ENCODE measurements at places on chromosomes 7 and 10.

GRCh38 chr7:21829731-21830130 lies 116.0 kb downstream of the CDCA7L start:
- no peak for DNase-seq

DNA sequence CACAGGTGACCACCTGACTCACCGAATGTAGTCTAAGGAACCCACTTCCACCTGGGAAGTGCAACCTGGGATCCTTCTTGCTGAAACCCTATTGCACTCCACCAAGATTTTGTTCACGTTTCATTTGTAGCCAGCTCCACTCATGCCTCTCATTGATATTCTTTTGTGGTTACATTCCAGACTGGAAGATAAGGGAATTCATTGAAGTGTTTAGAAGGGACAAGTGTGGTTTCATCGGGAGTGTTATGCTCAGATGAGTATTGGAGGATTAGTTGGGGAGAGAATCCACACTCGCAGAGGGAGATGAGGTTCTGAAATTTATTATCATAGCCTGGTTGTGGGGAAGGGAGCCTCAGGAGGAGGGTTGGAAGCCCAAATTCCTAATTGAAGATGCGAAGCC lies 320.4 kb downstream of the KCNMA1 start:
- no peak for DNase-seq

DNA sequence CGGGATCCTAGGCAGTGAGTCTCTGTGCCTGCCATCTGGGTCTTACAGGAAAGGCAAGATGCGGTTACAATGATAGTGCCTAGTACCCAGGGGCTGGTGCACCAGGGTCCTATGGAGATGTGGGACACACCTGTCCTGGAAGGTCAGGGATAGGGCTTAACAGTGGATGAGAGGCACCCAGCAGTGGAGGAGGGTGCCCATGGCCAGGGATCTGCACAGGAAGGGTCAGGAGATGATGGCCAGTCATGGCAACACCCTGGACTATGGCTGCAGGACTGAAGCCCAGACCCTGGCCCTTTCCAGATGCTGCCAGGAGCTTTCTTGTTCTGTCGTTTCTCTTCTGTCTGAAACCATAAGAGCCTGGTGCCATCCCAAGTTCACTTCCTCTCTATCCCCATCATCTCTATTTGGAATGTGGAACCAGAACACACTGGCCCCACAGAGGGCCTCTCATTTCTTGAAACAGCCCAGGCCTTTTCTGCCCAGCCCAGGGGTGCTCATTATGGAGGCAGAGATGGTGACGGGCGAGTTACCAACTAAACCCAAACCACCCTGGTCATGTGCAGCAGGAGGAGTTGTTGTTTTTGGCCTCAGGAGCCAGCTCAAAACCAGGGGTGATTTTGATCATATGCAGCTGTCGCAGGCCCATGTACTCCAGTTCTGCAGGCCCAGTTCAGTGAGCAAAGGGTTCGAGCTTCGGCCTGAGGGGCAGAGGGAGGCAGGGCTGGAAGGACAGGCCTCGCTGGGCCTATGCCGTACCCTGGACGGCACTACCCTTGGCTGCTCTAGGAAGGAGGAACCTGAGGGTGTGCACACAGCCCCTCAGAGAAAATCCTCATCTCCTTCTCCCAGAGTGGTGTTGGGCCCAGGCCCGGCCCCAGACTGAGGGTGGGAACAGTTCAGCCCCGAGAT lies 52.6 kb upstream of the GDF10 start:
- DNase-seq: no peak

DNA sequence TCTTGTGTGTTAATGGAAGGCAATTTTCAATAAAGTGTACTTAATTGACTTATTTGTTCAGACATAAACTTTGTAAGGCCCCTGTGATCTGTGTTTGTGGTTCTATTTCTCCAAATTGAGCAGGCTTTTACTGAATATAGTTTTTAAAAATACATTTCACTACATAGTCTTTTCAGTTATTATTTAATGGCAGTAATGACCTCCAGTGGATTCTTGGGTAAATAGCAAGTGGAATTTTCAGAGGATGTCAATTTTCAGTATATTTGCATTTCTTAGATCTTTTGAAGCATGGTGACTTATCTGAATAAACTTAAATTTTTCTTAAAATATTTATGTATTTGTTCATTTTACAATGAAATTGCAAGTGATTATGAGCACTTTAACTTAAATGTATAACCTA lies 203.1 kb upstream of the PCLO start:
- DNase-seq: no peak

DNA sequence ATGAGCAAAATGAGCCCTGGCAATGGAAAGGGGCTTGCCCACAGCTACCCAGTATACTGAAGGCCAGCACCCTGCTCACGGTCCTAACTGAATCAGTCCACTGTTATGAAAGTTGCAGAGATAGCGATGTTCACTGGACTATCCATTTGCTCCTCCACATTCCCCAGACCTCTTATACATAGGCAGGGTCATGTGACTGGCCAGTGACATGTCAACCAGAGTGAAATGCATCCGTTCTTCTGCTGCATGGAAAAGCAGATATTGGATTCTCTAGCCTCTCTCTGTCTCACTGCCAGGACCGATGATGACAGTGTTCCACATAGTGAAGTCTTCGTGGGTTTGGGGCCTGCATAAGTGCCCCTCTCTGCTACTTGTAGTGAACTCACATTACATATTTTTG lies 503.4 kb downstream of the RPS24 start:
- DNase-seq: no peak

GRCh38 chr7:23284871-23285270 lies 14.3 kb upstream of the MALSU1 start:
- DNase-seq: no peak

DNA sequence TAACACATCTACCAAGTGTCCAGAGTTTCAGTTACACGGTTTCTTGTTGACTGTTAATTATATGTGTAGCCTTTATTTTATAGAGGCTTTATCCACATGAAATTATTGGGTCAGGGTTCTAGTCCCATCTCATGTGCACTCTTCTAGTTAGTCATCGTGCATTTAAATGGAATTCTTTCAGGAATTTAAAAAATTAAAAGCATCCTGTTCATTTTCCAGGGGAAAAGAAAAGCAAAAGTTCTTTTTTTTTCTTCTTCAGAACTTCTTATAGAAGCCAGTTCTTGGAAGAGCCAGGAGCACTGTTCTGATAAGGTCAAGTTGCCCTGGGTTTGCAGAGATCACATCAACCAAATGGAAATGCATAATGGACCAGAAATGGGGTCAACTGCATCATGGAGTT lies 324.7 kb downstream of the INHBA start:
- no peak for DNase-seq

GRCh38 chr7:134375206-134375605 lies 58.5 kb upstream of the SLC35B4 start:
- no peak for DNase-seq

DNA sequence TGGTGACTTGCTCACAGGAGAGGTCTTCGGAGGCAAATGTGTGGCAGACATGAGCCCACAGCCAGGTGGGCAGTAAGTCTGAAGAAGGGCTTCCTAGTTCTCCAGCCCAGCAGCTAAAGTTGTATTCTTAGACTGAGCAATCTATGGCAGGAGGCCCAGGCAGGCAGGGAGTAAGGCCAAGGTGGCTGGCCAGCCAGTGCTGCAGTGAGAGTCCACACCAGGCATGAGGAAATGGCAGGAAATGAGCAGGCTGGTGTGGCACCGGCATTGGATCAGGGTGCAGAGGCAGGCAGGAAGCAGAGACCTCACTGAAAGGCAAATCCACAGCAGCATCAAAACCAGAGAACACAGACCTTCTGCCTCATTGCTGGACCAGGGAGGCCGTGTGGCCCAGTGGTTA lies 84.6 kb upstream of the PDE1C start:
- DNase-seq: no peak

Data from activated T-cell treated with anti-CD3 and anti-CD28 coated beads for 4 hours (primary cell).